ENCODE measurements at places on chromosomes 6 and 20.

DNA sequence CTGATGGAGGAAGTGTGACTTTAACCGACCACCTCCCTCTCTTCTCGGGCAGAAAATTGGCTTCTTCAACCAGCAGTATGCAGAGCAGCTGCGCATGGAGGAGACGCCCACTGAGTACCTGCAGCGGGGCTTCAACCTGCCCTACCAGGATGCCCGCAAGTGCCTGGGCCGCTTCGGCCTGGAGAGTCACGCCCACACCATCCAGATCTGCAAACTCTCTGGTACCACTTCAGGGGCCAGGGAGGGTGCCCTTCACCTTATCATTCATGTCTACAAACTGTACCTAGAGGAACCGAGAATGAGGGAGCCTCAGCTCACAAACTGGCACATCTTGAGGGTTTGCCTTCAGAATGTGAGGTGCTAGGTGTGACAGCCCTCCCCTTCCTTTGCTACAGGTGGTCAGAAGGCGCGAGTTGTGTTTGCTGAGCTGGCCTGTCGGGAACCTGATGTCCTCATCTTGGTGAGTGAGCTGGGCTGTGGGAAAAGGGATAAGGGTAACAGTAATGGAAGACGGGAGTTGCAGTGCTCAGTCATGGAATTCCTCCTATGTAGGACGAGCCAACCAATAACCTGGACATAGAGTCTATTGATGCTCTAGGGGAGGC lies 18.6 kb downstream of the ABCF1 start:
- no peak for DNase-seq

GRCh38 chr6:2839195-2839981 lies 2.3 kb downstream of the SERPINB1 start:
- DNase-seq = peak; percentile 76

DNA sequence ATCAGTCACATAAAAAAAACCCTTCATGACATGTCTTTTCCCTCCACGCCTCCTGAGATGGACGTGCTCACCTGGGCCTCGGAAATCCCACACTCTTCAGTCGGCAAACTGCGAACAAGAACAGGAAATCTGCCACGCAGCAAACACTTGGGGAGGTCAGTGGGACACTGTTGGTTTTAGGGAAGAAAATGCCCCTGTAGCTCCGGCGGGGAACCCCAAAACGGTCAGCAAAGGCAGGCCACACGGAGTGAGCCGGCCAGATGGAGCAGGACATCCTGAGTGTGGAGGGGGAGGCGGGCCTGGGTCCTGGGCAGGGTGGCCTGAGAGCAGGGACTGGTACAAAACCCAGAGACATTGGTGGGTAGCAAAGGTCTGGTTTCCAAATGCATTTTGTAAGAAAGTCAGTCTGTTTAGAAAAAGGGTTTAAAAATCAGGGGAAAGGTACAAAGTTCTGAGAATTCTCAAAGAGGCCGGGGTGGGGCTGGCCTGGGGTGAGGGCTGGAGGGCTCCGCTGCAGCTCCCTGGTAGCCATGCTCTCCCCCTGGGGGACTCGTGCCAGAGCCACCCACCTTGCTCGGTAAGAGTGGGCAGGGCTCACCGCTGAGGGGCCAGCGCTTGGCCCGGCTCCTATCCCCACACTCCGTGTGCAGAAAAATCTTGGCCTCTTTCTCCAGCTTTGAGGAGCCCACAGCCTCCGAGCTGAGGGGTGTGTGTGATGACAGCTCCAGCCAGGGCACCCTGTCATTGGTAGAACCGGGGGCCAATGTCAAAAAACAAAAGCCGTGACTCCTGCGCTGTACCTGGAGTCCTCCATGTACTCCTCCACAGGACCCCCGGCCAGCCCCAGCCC lies 5.2 kb downstream of the SLC2A4RG start:
- no peak for DNase-seq

DNA sequence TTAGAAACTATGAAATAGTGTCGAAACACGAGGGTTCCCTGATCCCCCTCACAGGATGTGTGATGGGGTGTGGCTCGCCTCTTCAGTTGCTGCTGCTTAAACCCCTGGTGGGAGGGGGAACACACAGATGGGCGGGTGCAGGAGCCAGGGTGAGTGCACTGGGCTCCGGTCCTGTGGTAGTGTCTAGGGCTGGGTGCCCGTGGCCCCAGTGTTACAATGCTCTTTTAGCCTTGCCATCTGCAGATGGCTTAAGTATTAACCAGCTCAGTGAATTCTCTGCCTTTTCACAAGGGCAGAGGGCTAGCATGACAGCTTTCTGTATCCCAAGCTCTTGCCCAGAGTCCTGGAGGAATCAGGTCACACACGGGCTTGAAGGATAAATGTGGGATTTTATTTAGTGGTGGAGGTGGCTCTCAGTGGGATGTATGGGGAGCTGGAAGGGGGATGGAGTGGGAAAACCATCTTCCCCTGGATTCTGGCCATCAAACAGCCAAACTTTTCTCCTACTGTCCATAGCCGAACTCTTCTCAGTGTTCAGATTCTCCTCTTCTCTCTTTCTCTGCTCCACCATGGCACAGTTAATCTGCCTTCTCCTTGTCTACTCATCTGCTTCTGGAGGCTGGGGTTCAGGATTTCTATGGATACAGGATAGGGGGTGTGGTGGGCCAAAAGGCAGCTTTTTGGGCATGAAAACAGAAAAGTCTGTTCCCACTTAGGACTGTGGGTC lies 659.0 kb downstream of the EPM2A start:
- no peak for DNase-seq

DNA sequence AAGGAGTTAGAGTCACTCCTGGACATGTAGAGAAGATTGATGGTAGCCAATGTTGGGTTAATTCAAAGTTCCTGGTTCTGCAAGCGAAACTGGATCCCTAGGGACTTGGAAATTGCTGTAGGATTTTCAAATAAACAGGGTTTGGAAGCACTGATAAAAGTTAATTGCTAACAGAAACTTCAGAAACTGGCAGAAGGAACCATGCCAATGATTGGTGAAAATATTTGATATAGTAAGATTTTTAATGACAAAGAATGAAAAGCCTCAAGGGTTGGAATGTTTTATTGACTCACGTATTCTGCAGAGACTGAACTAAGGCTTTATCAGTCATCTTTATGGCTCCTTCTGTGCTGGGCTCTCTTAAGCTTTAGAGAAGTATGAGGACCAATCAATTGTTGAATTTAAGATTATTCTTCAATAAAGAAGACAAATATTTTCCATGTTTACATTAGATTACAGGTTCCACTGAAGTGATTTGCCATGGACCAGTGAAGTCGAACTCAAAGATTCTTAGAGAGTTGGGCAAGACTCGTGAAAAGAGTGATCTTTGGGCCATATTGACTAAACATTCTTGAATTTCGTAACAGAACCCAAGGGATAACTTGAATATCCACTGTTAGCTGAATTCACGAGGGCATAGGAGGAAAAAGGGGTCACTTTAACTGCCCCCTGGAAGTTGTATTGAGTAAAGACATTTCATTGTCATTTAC lies 371.4 kb downstream of the HDGFL1 start:
- no peak for DNase-seq

DNA sequence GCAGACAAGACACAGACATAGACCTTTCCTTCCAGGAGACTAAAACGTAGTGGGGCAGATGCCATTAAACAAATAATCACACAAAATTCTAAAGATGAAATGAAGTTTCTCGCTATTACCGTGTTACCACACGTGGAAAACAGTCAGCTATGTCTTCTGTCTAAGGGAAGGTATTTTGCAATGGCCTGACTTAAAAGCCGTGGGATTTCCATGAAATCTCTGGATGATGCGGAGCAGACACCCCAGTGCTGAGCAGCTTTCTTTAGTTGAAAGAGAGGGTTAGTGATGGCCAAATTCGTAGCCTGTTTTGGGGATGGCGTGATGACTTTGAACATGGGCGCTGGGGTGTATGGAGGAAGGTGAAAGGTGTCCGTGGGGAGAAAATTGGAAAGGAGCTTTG lies 281.8 kb downstream of the NRN1 start:
- no peak for DNase-seq

GRCh38 chr20:8089668-8090067 lies 42.4 kb upstream of the PLCB1 start:
- DNase-seq = no peak

DNA sequence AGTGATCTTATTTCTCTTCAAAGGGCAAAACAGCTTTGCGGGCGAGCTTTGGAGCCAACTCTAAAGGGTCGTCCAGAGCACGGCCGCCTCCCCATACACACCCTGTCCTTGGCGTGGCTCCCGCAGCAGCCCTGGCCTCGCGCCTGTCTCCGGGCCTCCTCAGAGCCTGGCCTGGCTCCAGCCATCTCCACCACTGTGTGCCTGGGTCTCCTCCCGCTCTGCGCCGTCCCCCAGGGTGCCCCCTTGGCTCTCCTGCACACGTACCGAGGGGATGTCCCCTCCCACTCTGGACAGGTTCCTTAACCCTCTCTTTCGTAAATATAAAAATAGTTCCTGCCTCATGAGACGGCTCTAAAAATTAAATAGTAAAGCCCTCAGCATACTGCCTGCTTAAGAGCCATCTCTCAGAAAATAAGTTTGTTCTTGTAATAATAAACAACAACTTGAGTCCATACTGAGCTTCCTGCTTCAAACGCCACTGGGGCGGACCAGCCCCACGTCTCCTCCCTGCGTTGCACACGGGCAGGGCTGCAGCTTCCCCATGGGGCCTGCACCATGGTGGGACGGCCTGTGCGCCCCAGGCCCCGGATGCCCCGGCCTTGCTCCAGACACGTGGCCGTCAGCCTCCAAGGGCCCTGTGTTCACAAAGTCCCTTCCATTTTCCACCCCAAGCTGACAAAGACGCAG lies 226.2 kb downstream of the TTLL2 start:
- DNase-seq = no peak

DNA sequence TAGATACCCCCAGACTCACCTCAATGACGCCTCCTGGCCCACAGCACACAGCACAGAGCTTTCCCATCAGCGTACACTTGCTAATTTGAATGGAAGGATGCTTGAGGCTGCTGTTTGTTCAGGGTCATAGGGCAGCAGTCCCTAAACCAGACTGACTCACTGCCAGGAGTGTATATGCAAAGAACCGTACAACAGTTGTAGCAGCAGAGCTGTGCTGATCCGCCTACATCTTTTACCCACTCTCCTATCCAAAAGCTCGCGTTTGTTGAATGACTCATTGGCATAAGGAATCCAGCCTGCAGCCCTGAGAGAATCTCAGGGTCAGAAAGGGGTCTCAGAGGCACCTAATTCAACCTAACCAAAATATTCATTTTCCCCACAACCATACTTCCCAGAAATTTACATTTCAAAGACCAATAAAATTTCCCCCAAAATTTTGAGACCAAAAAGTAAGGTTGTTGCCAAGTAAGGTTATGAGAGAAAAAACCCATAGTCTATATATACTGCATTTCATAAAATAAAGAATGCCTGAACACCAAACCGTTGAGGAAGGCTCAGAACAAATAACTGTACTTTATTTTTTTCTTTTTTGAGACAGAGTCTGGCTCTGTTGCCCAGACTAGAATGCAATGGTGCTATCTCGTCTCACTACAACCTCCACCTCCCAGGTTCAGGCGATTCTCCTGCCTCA lies 35.3 kb upstream of the CCND3 start:
- DNase-seq = no peak

DNA sequence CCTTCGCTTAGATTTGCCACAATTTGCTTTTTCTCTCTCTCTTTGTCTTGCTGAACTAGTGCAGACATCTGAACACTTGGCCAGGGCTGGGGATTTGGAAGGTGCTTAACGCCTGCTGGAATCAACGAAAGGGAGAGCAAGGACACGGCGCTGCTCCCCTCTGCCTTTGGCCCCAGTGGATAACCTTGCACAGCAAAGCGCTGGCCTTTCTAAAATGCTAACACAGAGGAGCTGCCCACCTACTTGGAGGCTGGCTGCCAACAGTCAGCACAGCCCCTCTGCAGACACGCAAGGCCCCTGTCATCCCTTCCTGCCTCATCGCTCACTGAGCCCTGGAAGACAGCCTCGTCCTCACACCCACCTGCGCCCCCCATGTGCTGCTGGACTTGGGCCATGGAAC lies 37.5 kb downstream of the C20orf203 start:
- no peak for DNase-seq

Measured in NCI-H526 (cell line).